ENCODE measurements at places on chromosomes 5 and 9.

GRCh38 chr5:22057012-22057411 lies 796.1 kb downstream of the CDH12 start:
- no peak overlapping the region for H3K4me3 ChIP-seq
- H3K36me3 ChIP-seq, result no peaks in the 10 kb centered on the region
- no peak overlapping the region for H3K27ac ChIP-seq
- no peak for DNase-seq
- H3K27me3 ChIP-seq, result no peaks in the 10 kb centered on the region

- no peaks in the 10 kb centered on the region for H3K27me3 ChIP-seq
- no peaks in the 10 kb centered on the region for H3K36me3 ChIP-seq
- DNase-seq, result no peak
- no peak overlapping the region for H3K4me3 ChIP-seq
- H3K4me1 ChIP-seq, result no peaks in the 10 kb centered on the region
- H3K27ac ChIP-seq, result no peak overlapping the region
These were observed 1.2 kb downstream of the BNC2 start for GRCh38 chr9:16869131-16869881.

DNA sequence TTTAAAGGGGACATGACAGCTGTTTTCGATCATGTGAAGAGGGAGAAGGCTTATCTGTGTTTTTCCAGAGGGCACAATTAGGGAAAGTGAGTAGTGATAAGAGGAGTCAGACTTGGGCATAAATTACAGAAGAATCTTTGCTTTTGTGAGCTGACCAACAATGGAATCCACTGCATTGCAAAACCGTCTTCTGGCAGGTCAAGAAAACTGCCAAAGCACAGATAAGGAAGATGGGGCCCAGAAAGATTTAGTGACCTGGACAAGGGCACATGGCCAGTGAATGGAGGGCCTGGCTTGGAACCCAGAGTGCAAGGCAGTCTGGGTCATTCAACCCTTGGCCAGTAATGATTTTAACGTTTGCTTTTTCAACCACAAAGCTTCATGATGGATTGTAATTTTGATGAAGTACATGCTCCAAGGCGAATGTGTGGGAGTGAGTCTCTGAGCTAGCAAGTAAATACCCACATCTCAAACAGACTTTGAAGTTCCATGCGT lies 153.2 kb upstream of the MAST4 start:
- no peak overlapping the region for H3K4me3 ChIP-seq
- DNase-seq, result no peak
- H3K27me3 ChIP-seq, result no peaks in the 10 kb centered on the region
- H3K4me1 ChIP-seq, result no peaks in the 10 kb centered on the region
- no peak overlapping the region for H3K27ac ChIP-seq
- no peaks in the 10 kb centered on the region for H3K36me3 ChIP-seq

DNA sequence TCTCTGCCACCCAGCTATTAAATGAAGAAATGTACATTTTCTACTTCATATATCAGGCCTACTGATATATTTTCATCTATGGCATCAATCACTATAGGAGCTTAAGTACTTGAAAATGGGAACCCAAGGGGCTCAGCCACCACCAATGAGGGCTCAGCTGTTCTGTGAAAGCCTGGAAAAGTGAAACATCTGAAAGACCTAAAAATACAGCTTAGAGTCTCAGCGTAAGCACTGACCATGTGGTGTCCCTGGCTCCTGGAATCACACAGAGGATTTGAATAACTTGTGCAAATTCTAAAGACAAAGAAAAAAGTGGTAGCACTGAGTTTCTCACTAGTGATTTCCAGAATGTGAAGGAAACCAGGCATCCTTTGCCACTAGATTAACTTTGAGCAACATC lies 64.5 kb downstream of the PTPRD start:
- DNase-seq, result no peak
- H3K36me3 ChIP-seq, result no peaks in the 10 kb centered on the region
- no peak overlapping the region for H3K4me3 ChIP-seq
- H3K27ac ChIP-seq, result no peak overlapping the region
- no peaks in the 10 kb centered on the region for H3K27me3 ChIP-seq

DNA sequence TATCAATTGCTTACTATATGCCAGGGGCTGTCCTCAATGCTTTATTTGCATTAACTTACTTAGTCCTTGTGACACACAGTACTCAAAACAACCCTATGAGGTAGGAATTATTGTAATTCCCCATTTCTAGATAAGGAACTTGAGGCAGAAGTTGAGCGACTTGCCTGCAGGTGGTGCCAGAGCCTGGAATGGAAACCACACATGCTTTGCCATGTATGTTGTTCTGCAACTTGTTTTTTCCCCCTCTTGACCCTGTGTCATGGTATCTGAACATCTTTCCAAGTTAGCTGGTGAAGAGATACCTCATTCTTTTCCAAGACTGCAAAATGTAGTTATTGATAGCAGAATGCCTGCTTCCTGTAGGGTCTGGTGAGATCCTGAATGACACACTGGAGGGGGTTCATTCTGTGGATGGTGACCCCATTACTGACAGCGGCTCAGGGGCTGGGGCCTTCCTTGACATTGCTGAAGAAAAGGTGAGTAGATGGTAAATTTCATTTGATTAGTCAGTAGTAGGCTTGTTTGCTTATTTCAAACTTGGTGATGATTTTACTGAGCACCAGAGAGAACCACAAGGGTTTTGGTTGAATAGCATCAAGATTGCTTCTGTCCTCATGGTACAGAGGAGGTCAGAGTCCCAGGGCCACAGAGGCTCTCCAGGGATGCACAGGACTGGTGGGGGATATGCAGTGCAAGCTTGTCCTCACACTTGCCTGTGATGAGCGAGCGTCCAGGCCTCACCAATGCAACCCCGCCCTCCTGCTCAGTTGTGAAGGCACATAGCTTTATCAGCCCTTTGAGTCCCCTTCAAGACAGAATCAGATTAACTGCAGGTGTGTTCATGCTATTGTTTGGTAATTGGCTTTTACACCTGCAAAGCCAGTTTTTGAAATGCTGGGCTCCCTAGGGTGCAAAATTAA lies 57.0 kb downstream of the COL15A1 start:
- DNase-seq, result peak; percentile 23
- H3K27ac ChIP-seq, result no peak overlapping the region
- H3K27me3 ChIP-seq, result no peaks in the 10 kb centered on the region
- H3K4me1 ChIP-seq, result no peaks in the 10 kb centered on the region
- H3K36me3 ChIP-seq, result no peaks in the 10 kb centered on the region
- H3K4me3 ChIP-seq, result no peak overlapping the region

GRCh38 chr9:136147890-136148714 lies 29.4 kb upstream of the TMEM250 start:
- no peak overlapping the region for H3K4me3 ChIP-seq
- no peaks in the 10 kb centered on the region for H3K4me1 ChIP-seq
- H3K27me3 ChIP-seq, result peaks cover 2% of the 10 kb centered on the region
- H3K36me3 ChIP-seq, result no peaks in the 10 kb centered on the region

DNA sequence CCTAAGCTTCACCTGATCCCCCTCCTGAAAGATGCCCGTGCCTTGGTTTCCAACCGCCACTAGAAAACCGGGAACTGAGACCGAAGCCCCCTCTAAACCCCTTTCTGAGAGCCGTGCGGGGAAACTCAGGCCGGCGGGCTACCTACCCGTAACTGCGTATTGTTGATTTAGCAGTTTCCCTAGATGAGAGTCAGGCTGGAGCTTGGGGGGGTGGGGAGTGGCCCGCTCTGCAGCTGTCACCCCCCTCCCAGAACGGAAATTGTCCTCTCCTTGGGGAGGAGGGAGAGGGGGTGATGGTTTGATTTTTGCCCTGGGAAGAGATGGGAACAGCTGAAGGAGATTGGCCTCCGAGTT lies 2.5 kb downstream of the CXXC5 start:
- peak overlapping the region; percentile 91 for H3K27ac ChIP-seq
- no peak for DNase-seq
- H3K27me3 ChIP-seq, result no peaks in the 10 kb centered on the region
- peak overlapping the region; percentile 96 for H3K4me3 ChIP-seq
- H3K36me3 ChIP-seq, result no peaks in the 10 kb centered on the region
- H3K4me1 ChIP-seq, result peaks cover 49% of the 10 kb centered on the region

GRCh38 chr5:174872271-174872670 lies 147.9 kb downstream of the MSX2 start:
- H3K27ac ChIP-seq, result no peak overlapping the region
- H3K4me3 ChIP-seq, result no peak overlapping the region
- no peak for DNase-seq
- no peaks in the 10 kb centered on the region for H3K4me1 ChIP-seq
- no peaks in the 10 kb centered on the region for H3K36me3 ChIP-seq
- no peaks in the 10 kb centered on the region for H3K27me3 ChIP-seq

DNA sequence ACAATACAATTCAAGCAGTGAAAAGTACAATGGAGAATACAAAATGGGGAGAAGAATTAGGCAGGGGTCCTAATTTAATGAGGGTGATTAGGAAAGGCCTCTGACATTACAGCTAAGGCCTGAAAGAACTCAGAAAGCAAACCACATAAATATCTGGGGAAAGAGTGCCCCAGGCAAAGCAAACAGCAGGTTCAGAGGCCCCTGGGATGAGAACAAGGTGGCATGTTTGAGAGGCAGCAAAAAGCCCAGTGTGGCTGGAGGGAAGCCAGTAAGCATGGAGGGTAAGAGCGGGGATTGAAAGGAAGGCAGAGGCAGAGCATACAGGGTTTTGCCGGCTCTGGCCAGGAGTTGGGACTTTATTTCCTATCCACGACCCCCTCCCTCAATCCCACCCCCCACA lies 33.4 kb upstream of the VDAC1 start:
- no peak for DNase-seq
- peaks cover 24% of the 10 kb centered on the region for H3K4me1 ChIP-seq
- H3K27me3 ChIP-seq, result no peaks in the 10 kb centered on the region
- no peaks in the 10 kb centered on the region for H3K36me3 ChIP-seq
- no peak overlapping the region for H3K4me3 ChIP-seq

GRCh38 chr5:172564188-172564587 lies 76.9 kb upstream of the NEURL1B start:
- H3K4me3 ChIP-seq, result no peak overlapping the region
- no peak for DNase-seq
- no peaks in the 10 kb centered on the region for H3K36me3 ChIP-seq

GRCh38 chr9:136013116-136013515 lies 51.9 kb upstream of the UBAC1 start:
- no peak for DNase-seq
- no peaks in the 10 kb centered on the region for H3K36me3 ChIP-seq
- no peaks in the 10 kb centered on the region for H3K27me3 ChIP-seq
- no peaks in the 10 kb centered on the region for H3K4me1 ChIP-seq
- H3K4me3 ChIP-seq, result no peak overlapping the region

DNA sequence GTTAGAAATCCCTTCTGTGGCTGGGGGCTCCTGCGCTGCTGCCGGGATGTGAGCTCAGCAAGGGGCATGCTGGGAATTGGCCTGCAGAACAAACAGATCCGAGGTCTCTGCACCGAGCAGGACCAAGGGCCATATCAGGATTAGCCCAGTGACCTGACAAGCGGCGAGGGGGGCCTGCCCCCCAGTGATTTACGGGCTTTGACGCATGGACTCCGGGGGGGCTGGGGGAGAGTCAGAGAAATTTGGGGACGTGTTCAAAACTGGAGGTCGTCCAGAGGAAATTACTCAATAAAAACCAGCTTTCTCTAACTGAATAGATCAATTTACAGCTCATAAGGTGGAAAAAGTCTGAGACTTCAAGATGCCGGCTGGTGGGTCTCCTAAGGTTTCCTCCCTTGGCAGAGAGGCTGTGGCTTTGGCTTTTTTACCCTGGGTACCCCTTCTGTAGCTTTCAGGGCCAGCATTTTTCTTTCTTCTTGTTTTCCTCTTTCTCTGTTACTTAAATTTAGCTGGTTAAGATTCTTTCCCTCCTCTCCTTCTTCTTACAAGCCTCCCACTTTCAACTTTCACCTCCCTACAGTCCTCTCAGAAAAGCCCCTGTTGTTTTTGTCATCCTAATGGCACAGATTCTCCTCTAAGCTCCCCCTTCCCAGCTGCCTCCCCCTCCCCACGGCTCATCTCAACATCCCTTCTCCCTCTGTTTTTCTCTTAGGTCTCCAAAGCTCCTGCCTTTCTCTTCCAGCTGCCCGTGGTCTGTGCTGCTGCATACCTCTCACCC lies 551.0 kb downstream of the CCDC171 start:
- no peak overlapping the region for H3K4me3 ChIP-seq
- DNase-seq, result no peak
- no peaks in the 10 kb centered on the region for H3K4me1 ChIP-seq
- H3K27ac ChIP-seq, result no peak overlapping the region

All from GM12878 (cell line).